SW 1271 (cell line): ENCODE measurements at places on chromosomes 3 and 15.
A peak's percentile ranks its signal among the peaks of the same experiment; 100 is the strongest.

- no peak for DNase-seq
Observed at GRCh38 chr15:98009169-98009568, 48.7 kb downstream of the ARRDC4 start.

DNA sequence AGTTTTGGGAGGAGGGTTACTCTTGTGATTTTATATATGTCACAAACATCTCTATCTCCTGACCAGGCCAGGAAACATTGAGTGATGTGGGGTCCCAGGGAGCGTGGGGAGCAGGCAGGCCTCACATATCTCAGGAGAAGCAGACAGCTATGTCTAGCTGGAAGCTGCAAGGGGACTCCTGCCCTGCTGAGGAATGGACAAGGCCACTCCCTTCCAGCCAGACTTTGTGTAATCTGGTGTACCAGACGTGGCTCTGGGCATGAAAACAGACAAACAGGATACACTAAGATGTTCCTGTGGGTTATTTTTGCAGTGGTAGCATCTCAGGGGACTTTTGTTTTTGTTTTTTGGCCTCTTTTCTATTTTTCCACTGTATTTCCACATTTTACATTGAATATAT is 23.2 kb downstream of the CYP8B1 start:
- no peak for DNase-seq

GRCh38 chr3:27166888-27167287 is 202.3 kb downstream of the NEK10 start:
- DNase-seq: no peak

DNA sequence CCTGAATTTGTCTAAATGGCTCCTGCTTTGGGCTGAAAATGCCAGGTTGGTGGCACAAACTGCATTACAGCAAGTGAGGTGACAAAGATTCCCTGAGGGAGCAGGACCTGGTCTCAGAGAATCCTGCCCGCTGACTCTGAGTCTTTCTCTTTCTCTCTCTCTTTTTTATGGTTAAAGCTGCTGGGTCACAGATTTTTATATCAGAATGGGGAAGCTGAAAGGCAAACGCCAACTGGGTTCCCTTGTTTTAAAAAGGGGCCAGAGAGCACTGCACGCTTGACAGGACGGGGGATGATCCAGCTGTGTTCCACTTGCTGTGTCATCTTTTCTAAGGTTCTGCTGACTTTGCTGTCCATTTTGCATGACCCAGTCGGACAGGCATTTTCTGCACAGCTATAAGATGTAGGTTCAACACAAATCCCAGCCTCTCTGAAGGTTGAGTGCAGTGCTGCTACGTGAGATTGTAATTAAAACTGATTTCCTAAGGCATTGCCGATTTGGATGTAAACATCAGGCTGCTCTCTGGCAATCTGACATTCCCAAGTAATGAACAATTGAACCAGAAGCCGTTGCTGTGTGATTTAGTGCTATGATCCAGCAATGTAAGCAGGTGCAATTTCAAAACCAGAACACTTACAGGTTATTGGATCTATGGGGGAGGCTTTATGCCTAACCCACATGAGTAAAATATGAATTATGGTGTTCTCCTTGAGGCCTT is 25.8 kb downstream of the ARHGEF3 start:
- DNase-seq: no peak

DNA sequence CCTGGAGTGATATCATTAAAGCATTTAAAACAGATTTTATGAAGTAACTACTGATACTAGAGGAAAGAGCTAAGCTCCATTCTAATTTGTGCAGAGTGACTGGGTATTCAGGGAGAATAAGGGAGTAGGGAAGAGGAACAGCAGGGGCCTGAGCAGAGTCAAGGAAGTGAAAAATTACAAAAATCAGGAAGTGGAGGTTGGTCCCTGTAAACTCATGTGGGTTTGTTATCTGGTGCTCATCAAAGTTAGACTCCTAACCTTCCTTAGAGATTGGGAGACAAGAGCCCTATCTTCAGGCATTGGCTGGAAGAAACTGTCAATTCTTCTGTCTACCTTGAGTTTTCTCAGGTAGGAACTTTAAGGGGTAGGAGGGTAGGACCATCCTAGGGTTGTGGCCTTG is 82.5 kb downstream of the NEK11 start:
- no peak for DNase-seq

DNA sequence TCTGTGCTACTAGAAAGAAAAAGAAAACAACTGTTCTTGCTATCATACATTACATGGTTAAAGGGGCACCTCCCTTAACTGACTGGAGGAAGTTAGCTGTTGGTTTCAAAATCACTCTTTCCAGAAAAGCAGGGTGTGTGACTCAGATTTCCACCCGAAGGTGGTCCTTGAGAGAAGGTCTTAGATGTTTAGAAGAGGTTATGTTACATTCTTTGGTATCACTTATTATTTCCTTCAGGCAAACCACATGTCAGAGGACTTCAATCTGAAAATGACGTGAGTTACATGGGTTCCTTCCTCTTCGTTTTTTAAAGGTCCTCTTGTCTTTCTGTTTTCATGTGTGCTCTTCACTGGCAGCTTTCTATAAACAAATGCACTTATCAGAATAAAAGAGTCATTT is 307.9 kb upstream of the CBLB start:
- no peak for DNase-seq

- DNase-seq: no peak
Observed at GRCh38 chr3:133607816-133608215, 34.3 kb downstream of the CDV3 start.

- no peak for DNase-seq
Observed at GRCh38 chr15:65914386-65914785, 45.1 kb downstream of the RAB11A start.

DNA sequence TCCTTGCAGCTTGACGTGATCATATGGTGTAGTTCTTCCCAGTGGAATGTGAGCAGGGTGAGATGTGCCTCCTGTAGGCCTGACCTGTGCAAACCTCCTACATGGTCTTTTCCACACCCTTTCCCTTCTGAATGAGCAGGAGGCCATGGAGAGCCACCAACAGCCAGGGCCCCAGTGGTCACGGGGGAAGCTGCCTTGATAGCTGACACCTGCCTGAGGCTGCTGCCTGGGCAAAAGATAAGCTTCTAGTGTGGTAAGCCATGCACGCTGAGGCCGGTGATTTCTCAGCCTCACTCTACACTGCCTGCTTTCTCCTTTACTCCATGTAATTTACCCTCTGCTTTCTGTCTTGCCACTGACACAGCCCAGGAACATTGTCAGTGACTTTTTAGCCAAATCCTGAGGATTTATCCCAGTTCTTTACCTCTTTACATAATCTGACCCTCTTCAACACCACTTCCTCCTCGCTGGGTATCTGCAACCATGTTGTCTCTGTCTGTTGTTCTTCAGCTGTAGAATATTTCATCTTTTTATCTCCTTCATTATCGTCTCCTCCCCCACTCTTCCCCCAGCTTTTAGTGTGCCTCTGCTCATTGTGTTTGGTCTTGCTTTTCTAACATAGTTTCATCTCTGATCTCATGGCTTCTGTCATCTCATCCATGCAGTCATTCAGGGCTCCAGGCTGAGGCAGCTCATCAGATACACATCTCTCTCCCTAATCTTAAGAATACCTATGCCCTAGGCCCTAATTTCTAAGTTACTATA is 11.2 kb upstream of the KBTBD12 start:
- DNase-seq: no peak

DNA sequence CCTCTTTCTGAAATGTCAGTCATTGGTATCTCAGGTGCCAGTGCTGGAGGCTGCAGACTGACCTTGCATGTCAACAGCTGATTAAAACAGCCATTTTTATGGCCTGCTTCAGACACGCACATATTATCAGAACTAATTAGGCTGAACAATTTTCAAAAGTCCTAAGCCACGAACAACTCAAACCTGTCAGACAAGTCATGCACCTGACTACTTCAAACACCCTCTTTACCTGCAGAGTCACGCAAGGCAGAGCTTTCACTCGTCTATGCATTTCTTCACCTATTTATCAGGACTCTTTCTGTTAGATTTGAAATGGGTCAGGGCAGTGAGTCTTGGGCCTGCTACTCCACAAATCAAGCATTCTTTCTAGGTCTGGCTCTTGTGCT is 26.7 kb downstream of the CLK3 start:
- no peak for DNase-seq

DNA sequence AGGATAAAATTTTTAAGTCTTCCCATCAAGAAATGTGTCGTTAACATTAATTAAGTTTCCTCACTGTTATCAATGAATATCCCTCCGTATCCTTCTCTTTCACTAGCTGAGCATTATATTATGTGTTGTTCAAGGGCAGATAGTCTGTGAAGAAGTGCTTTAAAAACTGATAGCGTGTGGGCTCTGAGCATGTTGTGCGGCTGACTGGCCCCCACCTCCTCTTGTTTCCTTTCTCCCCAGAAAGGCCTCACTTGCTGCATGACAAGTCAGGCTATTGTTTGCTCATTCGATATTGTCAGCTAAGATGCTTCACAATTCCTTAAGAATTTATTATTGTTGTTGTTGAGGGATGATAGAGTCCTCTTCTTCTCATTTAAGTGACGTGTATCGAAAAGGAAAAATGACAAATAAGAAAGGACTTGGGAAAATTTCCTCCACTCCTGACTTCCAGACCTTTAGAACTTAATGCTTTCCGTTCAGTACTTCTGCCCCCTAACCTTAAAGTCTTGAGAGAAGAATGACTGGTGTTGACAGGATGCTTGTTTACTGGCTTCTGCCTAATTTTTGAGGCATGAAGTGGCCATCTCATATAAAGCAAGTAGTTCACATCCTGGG is 298.3 kb downstream of the LPP start:
- no peak for DNase-seq

DNA sequence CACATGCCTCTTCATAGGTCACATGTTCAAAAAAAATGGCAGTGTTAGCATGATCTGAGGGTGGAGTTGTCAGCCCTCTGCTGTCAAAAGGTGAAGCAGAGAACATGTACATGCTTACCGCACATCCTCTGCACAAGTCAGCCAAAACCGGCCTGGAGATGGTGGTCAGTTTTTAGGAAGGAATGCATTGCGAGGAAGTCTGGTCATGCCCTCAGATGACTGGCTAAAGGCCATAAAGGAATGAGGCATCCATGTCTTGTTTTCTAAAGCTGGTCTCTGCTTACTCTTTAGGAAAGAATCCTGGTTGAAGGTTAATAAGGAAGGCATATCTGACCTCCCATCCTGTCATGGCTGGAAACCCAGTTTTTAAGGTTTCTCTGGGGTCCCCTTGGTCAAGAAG is 292.0 kb upstream of the CCDC54 start:
- DNase-seq: no peak

DNA sequence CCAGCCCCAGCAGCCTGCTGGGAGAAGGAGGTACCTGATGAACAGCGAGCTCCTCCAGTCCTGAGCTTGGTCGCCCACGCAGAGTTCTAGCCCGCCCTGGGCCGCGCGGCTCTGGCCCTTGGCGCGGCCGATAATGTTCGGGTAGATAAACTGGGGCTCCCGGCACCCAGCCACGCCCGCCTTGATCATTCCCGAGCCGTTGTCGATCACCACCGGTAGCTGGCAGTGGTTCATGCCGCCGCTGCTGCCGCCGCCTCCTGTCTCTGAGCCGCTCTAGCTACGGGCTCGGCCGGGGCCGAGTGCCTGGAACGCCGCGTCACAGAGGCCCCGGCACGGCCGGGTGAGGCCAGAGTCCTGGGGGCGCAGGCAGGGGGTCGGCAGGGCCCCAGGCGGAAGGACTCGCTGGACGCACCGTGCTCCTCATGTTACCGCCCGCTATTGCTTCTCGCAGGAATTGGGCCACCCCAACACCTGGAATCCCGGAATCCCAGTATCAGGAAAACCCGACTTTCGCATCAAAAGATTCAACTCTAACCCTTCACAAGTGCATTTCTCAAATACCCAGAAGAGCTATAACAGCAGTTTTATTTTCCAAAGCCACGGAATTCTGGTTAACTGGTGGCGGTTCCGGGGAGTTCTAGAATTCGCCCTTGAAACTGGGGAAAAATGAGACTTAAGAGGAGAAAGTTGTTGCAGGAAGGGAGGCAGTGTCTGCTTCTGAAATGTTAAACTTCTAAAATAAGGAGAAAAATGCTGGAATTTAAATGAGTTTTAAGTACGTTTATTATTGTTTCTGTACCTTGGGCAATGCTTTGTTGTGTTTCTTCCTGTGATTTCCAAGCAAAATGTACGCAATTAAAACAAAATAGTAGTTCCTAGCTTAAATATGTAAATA is at the start of gene ACTRT3:
TSS of gene ACTRT3 (minus strand) at position 275 of the 895 bp plus-strand sequence. CDS start at position 234, 41 bp downstream.
- DNase-seq: peak; percentile 31
